ENCODE measurements at places on chromosomes 2 and 18.

DNA sequence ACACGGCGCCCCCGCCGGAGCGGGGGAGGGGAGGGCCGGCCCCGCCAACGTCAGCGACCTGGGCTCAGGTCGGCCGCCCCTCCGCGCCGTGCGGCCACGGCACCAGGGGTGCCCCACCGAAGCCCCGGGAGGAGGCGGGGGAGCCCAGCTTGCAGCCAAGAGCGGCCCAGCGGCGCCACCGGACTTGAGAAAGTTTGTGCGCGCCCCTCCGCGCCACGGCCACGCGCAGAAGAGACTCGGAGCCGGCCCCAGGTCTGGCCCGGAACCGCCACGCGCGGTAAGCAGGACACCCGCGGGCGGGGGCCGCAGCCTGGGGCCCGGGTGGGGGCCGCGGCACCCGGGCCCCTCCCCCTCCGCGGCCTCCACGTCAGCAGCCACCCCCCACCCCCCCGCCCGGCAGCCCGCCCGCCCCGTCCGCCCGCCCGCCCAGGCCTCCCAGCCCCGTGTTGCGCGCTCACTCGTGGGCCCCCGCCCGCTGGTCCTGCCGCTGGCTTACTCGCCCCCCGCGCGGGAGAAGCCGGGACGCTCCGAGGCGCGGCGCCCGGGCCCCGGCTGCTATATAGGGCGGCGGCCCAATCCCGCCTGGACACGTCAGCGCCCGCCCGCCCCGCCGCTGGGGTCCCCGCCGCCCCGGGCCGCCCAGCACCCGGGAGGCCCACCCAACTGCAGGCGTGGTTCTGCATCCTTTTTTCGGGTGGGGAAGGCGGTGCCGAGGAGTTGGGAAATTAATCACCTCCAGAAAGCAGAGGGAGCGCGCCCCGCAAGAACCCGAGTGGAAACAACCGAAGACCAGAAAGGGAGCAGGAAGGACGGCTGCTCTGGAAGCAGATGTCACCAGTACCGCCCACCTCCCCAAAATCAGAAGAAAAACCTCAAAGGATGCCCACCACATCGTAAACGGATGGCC lies 42.9 kb downstream of the HDLBP start:
- peak; percentile 61 for DNase-seq

- DNase-seq: no peak
Observed at GRCh38 chr2:11808016-11808400, 61.6 kb downstream of the LPIN1 start.

- no peak for DNase-seq
Observed at GRCh38 chr2:78780864-78781583, 244.5 kb upstream of the REG3G start.

- DNase-seq: no peak
Observed at GRCh38 chr2:58350484-58350883, 109.4 kb upstream of the FANCL start.

DNA sequence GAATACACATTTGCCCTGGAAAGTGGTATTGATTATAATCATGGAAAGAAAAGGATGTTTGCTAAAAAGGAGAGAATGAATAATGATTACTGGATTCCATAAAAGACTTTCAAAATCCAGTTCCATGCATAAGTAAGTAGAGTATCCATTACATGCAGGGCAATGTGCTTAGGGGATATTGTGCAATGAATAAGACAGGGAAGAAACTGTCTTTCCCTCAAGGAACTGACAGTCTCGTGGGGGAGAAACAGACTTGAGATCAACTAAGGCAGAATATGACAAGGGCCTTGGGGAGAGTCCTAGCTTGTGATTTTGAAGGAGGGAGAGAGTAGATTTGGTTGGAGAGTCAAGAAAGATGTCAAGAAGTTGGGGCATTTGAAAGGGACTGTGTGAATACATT lies 130.6 kb downstream of the SPP2 start:
- DNase-seq: no peak

- DNase-seq: no peak
Observed at GRCh38 chr2:65142515-65142914, 12.6 kb upstream of the RAB1A start.

GRCh38 chr2:70214953-70215549 lies 24.2 kb upstream of the C2orf42 start:
- DNase-seq: no peak

DNA sequence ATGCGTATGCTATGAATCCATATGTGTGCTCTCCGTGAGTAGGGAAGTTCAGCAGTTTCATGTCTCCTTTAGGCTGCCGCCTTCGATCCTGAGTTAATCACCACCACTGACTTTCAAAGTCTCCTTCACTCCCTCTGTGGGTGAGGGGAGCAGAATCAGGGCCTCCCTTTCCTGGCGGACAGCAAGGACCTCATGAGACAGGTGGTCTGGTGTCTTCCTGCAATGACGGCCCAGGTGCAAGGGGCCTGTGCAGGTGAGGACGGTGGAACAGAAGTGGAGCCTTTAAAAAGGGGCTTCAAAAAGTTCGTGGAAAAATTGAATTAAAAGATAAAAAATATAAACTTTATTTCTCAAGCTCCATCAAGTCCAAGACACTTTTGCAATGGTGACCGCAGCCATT lies 222.6 kb downstream of the TWIST2 start:
- no peak for DNase-seq

DNA sequence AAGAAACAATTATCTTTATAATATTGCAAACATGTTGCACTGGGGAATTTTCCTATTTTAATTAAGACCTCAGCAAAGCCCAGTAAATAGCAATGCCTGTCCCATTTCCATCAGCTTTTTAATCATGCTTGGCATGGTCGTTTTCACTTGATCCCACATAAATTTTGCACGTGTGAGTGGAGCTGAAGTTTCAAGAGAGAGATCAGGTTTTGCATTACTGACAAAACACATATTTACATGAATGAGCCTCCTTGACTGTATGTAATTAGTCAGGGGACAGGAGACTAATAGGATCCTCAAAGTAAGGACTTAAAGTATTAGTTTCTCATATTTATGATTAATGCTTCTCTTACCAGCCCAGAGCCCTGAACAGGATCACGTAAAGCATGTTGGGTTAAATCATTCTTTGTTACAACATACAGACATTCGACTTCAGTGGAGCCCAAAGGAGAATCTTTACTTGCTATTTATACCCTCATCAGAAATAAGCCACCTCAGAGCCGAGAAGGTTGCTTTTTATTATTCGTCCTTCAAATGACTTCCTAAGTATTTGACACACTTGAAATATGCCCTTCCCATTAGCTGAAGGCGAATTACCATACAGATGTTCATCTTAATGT lies 711.3 kb downstream of the GALR1 start:
- DNase-seq: no peak

GRCh38 chr2:234805836-234806235 lies 146.0 kb upstream of the SH3BP4 start:
- DNase-seq: no peak

DNA sequence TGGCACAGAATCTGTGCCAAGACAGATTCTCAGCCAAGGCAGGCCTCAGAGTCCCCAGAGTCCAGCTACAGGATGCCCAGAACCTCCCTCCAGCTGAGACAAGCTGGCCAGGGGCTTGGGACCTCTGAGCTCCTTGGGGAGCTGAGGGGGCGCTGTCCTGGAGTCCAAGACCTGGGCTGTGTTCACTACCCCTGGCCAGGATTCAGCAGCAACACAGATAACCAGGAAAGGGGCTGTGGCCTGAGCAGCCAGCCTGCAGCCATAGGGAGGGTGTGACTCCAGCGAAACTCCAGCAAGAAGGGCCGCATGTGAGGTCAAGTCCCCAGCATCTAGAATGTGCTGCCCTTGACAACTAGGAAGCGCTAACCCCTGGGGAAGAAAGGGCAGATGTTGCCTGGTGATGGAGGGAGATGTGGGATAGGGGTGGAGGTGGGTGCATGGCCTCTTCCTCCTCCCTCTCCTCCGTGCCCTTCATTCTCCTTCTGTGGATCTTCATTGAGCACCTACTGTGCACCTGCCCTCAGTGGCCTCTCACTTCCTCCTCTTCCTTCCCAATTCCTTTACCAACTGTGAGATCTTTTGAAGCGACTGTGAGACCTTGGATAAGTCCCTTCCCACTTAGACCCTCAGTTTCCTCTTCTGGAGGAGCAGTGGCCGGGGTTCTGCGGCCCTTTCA lies 7.7 kb upstream of the ARID5A start:
- DNase-seq: no peak

DNA sequence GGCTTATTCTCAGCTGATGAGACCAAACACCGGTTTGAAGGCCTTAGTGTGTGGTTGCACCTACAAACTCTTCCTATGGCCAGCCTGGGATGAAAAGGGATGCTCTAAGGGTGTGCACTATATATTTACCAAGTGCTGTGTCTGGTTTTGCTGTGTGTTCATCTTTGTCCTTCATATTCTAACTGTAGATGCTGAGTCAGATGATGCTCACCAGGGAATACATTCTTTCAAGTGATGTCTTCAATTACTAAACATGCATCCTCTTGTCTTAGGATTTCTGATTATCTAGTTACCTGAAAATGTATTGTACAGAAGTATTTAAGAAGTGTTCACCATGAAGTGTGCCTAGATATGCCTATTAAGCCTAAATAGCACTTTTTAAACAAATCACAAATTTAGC lies 1111.6 kb upstream of the ZEB2 start:
- DNase-seq: no peak

GRCh38 chr18:24475926-24476589 lies 15.6 kb downstream of the HRH4 start:
- DNase-seq: no peak

GRCh38 chr2:165239230-165239629 lies at the start of gene SCN2A:
SCN2A (plus strand) TSS chr2:165239414; CDS start chr2:165295824, 56,410 bp downstream.
- DNase-seq: peak; percentile 7

DNA sequence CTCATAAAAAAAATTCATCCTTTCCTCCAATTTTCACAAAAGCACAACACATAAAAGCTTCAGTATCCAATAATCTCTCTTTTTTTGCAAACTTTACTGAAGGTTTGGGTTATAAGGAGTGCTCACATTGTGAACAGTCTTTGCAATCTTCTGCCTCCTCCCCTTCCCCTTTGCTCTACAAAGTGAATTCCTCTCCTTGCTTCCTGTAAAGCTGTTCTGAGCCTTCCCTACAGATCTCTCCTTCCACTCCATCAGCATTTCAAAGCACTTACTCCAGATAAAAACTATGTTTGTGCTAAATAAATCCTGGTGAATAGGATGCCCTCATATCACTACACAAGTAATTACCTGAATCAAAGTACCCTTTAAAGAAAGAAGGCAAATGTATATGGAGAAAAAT lies 4.6 kb upstream of the PDK1 start:
- no peak for DNase-seq

- no peak for DNase-seq
Observed at GRCh38 chr18:11906176-11906575, 1.9 kb downstream of the MPPE1 start.

GRCh38 chr2:111930875-111931274 lies 32.5 kb downstream of the MERTK start:
- DNase-seq: no peak

DNA sequence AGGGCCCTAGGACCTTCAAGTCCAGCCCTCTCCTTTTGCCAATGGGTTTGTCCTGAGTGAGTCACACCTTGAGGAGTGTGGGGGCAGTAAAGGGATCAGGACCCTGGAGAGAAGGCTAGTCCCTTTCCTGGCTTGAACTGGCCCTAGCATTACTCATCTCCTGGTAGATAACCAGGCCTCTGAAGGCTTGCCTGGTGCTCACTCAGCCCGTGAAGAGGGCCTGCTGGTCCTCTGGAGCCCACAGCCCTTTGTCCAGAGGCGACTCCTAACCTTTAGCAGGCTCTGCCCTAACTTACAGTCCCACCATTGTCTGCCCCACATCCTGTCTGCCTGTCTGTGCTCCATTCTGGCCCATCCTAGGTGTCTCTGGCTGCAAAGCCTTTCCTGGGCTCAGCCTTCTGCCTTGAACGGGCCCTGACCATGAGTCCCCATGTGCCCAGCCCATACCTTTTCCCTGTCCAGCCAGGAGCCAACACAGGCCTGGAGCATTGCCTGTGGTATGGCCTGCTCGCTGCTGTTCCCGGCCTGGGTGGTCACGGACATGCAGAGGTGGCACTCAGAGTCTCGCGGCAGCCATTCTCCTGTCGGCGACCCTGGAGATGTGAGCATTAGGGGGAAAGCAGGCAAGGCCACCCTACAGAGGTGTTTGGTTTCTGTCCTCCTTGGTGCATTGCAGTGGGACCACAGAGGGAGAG lies 5.0 kb downstream of the SFTPB start:
- DNase-seq: no peak

GRCh38 chr2:240397924-240398645 lies 37.4 kb upstream of the GPC1 start:
- no peak for DNase-seq

GRCh38 chr2:144099780-144100377 lies 420.0 kb downstream of the ZEB2 start:
- no peak for DNase-seq

GRCh38 chr2:112627060-112628040 lies 18.4 kb upstream of the SLC20A1 start:
- DNase-seq: peak; percentile 53

GRCh38 chr2:101357376-101357775 lies 29.9 kb downstream of the CREG2 start:
- no peak for DNase-seq

DNA sequence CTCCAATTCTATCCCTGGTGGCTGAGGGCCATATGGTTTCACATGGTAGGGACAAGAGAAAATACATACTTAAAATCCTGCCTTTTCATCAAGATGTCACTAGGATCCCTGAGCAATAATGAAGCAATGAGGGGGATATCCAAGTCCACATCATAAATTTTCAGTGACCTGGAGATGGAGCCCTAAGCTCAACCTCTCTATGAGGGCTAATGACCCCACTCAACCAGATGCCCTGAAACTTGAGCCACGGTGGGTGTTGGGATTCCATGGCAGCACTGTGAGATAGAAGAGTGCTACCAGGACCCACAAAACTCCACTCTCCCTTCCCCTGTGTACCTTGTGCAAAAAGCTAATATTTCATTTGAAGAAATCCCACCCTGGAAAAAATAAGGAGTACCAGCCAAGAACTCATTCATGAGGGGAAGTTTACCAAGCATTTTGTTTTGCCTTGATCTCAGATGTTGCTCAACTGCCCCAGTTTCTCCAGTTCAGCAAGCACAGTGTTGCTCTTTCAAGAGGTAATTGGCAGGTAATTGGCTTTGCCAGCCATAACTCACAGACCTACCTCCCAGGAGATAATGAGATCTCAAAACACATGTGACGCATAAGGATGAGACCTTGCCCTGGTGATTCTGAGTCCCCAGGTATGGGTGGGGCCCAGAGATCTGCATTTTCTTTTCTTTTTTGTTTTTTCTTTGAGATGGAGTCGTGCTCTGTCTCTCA lies 51.0 kb upstream of the TTC39C start:
- DNase-seq: no peak

GRCh38 chr2:157192445-157193423 lies 64.8 kb upstream of the GALNT5 start:
- no peak for DNase-seq

GRCh38 chr2:187405921-187406320 lies 42.1 kb downstream of the CALCRL start:
- DNase-seq: no peak

Measured in CD4-positive, alpha-beta T cell treated with Interleukin-10 for 1 hour (primary cell).